Stimulated activated naive CD4-positive, alpha-beta T cell (primary cell): ENCODE measurements at places on chromosomes 12 and 14.
A peak's percentile ranks its signal among the peaks of the same experiment; 100 is the strongest.

DNA sequence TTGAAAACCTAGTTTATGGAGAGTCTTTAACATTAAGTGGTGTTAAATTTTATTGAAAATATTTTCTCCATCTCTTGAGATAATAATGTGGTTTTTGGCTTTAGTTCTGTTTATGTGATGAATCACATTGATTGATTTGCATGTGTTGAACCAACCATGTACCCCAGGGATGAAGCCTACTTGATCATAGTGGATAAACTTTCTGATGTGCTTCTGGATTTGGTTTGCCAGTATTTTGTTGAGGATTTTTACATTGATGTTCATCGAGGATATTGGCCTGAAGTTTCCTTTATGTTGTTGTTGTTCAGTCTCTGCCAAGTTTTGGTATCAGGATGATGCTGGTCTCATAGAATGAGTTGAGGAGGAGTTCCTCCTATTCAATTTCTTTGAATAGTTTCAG lies 222.6 kb downstream of the ADAMTS20 start:
- DNase-seq = no peak

DNA sequence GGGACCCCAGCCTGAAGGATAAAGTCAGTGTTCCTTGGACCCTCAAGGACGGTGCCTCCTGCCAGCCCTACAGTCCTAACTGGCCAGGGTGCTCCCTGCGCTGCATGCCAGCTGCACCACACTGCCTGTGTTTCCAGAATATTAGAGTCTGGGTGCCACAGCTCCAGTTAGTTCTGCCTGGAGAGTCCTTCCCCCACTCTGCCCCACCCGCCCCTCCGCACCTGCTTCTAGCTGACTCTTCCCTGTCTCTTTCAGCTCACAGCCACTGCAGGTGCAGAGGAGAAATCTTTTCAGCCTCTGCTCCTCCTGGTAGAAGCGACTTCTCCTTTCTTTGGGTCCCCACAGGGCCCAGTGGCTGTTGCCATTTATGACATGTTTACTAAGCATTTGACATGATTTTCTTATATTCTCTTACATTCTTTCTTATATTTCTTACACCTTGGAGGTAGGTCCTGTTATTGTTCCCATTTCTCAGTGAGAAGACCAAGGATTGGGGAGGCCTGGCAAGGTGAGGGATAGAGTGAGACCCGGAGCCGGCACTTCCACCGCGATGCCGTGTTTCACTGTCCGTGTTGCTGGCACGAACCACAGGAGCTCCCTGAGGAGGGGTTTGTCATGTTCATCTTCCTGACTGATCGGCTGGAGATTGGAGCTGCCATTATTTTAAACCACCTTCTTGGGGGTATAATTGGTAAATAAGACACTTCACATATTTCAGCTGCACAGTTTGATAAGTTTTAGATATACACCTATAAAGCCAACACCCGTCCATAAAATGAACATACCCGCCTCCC lies 29.4 kb downstream of the SYNE3 start:
- DNase-seq = no peak

DNA sequence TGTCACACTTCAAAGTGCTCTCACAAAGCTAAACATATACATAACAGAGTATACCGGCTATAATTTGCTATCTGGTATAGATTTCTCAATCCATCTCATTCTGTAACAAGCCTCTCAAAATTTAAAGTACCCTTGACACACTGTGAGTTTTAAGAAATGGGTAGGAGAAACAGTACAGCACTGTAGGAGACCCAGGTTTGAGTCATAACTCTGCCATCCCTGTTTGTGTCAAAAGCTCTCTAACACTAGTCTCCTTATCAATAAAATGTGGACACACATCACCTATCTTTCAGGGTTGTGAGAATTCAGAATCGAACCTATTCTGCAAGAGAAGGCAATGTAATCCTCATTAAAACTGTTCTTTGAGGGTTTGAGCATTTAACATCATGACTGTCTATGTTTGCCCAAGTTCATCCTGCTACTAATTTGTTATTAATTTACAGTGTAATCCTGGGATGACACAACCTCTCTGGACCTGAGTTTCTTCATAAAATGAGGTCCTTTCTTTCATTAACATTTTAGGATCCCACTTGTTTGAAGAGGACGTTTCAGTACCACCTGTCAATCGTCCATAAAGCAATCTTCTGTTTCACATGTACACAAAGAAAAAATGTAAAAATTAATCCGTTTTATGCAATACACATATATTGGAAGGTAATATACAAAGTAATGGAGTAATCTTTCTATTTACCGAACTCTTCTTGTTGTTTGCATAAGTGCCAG lies 12.1 kb downstream of the SPTSSA start:
- DNase-seq = no peak

GRCh38 chr14:94598816-94599655 lies 13.2 kb upstream of the SERPINA3 start:
- no peak for DNase-seq

- no peak for DNase-seq
These were observed 157.4 kb upstream of the FOXG1 start for GRCh38 chr14:28608851-28609828.

- DNase-seq = no peak
These were observed 2.1 kb upstream of the HOXC8 start for GRCh38 chr12:54006559-54007220.

DNA sequence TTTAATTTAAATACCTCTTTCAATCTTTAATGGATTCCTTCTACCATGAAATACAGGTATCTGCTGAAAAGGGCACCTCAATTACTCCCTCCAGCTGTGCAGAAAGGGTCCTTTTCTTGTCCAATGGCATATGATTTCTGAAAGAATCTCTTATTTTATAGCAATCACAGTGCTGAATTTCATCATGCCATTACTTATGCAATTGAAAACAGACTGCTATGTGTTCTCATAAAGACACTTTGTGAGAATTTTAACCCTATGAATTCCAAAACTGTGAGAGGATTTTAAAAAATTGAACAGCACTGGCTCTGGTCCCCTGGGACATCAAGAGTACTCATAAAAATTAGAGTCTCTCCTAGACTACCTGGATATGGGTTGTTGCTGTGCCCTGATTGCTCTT lies 45.9 kb upstream of the CNOT2 start:
- no peak for DNase-seq

DNA sequence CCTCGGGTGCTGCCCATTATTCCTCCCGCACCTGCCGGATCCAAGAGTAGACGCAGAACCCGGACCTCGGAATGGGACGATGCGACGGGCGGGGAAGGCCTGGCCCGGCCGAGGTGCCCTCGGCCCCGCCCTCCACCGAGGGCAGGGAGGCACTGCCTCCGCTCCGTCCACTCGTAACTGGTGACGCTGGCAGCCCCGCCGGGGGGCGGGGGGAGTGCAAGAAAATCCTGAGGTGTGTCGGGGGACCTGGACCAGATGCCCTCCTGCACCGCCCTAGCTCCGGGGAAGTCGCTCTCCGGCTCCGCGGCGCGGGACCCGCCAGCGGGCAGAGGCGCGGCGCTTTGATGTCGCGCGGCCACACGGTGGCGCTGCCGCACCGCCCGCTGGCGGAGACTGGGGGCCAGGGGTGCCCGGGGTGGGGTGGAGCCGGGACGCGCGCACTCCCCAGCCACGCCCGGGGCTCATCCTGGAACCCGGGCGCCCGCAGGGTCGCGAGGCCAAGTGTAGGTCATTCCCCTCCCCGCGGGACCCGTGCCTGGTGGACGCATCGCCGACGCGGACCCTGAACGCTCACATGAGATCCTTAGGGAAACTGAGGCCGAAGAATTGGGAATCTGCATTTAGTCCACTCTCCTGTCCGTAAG lies 202.8 kb downstream of the TTC8 start:
- peak; percentile 42 for DNase-seq

- no peak for DNase-seq
These were observed 38.7 kb upstream of the SYCP3 start for GRCh38 chr12:101777978-101778377.

DNA sequence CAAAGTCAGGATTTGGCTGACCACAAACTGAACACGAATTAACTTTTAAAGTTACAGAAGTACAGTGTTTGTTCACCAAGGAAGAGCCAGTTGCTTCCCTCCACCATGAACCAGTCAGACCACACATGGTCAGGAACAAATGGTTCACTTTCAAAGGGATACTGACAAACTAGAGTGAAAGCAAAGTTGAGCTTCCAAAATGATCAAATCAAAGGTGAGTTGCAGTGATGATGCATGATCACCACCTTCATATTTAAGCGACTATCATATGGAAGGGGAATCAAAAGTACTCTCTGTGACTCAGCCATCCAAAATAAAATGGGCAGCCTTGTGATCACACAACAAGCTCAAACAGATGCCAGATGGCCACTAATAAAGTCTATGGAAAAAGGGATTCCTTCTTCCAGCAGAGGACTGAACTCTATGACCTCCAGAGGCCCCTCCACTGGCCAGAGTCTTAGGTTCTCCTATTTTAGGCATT lies 13.1 kb downstream of the NT5DC3 start:
- no peak for DNase-seq

- no peak for DNase-seq
These were observed 5.8 kb upstream of the DICER1 start for GRCh38 chr14:95163132-95163531.

GRCh38 chr12:96205908-96206307 lies 11.7 kb downstream of the ELK3 start:
- no peak for DNase-seq

DNA sequence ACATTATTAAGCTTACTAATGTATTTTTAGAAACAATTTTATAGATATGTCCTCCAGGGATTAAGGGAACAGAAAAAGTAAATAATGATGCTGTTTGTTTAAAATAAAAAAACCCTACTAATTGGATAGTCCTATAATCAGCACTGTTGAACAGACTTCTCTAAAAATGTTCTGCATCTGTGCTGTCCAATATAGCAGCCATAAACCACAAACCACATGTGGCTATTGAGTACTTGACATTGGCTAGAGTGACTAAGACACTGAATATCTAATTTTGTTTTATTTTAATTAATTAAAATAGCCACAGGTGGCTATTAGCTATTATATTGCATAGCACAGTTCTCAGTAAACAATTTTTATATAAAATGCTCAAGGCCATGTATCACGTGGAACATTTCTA lies 210.4 kb downstream of the DPY19L2 start:
- no peak for DNase-seq

GRCh38 chr14:69298131-69299071 lies 38.4 kb downstream of the GALNT16 start:
- no peak for DNase-seq

GRCh38 chr12:40287369-40287975 lies 62.7 kb downstream of the LRRK2 start:
- DNase-seq = no peak

GRCh38 chr12:48812389-48812788 lies 5.9 kb upstream of the CACNB3 start:
- DNase-seq = no peak

DNA sequence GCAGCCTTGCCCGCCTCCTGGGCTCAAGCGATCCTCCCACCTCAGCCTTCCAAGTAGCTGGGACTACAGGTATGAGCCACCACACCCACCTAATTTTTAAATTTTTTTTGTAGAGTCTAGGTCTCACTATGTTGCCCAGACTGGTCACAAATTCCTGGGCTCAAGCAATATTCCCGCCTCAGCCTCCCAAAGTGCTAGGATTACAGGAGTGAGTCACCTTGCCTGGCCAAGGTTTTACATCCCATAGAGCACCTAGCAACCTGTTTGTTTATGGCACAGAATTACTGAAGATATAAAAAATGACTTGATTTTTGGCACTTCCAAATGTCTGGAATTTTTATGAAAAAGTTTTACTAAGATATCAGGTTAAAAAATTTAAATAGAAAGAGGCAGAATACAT lies 16.5 kb downstream of the MYO1A start:
- DNase-seq = no peak

DNA sequence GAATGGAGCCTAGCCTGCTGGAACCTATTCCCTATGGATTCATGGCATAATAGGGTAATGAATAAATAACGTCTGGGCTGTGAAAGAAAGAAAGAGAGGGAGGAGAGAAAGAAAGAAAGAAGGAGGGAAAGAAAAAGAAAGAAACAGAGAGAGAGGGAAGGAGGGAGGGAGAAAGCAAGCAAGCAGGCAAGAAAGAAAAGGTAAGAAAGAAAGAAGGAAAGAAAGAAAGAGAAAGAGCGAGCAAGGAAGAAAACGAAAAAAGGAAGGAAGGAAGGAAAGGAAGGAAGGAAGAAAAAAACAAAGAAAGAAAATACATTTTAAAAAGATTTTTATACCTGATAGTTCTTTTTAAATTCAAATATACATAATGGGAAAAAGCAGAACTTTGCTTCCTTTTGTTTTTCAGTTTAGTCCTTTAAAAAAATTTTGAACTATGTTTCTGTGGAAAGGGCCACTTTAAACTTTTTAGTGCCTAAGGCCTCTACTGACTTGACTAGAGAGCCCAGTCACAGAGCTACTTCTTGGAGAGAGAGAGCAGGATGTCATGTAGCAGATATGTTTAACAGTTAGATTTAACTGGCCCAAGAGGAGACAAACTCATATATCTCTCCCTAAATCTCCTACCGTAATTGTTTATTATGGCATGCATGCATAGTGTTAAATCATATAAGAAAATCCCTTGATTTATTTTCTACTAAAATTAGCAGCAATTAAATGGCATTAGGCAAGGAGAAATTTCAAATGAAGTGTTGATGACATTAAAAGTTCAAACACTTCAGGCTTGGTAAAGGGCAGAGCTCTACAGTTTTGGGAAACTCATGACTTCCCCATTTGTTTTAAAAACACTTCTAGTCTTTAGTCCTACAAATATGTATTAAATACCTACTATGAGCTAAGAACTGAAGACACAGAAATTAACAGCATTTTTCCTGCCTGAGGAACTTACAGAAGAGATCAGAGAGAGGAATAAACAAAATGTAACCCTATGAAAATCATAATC lies 305.5 kb downstream of the BCAT1 start:
- DNase-seq = no peak

GRCh38 chr14:49594347-49595091 lies 4.2 kb upstream of the LRR1 start:
- no peak for DNase-seq

DNA sequence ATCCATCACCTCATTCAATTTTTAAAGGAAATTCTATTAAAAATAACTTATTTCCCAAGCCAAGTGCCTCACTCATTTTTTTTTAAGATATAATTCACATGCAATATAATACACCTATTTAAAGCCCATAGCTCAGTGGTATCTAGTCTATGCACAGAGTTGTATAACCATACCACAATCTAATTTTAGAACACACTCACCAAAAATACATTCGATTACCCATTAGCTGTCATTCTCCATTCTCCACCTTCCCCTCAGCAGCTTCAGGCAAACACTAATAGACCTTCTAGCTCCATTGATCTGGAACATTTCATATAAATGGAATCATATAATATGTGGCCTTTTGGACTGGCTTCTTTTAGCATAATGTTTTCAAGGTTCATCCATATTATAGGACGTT lies 49.5 kb downstream of the CLMN start:
- no peak for DNase-seq

- DNase-seq = no peak
These were observed 128.4 kb upstream of the NCOR2 start for GRCh38 chr12:124695861-124696260.

DNA sequence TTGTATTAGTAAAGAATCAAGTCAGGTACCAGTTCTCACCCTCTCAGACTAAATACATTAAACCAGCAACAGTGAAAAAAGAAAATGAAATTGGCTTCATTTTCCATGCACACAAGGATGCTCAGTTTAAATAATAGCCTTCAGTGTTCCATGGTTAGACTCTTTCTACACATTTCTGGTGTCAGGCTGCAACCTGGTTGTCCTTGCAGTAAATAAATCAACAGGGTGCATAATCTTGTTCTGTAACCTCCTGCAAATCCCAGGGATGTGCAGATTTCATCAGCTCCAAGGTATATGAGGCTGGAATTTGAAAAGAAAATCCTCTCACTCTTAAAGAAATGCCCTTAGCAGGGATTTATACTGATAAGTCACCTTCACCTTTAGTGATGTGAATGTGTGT lies 46.7 kb upstream of the BTG1 start:
- DNase-seq = no peak

- DNase-seq = no peak
These were observed 3.0 kb downstream of the GALNT4 start for GRCh38 chr12:89521364-89522223.
